Naive thymus-derived CD8-positive, alpha-beta T cell (primary cell): ENCODE measurements at places on chromosomes 2 and 18. TPM values are rescaled to one million over a fixed set of nuclear protein-coding genes. Genes with fewer than 3 reads are reported as not detected.

DNA sequence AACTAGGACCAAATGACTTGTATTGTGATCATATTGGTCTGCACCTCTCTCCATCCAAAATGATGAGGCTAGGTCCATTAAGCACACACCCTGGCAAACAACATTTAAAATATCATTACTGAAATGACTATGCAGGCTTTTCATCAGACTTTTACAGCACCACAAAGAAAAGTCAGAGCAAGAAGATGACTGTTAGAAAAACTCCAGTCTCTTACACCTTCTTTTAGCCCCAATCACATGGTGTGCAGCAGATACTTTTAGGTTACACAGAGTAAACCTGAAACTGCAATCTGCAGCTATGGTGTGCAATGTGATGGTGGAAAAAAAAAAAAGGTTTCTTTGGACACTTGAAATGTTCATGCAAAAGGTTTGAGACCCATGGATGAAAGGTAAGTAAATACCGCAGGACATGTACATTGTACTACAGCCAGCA is 5.4 kb upstream of the POLI start:
- no peak for DNase-seq

GRCh38 chr2:15657759-15658158 is 66.1 kb downstream of the DDX1 start:
- no peak for DNase-seq

DNA sequence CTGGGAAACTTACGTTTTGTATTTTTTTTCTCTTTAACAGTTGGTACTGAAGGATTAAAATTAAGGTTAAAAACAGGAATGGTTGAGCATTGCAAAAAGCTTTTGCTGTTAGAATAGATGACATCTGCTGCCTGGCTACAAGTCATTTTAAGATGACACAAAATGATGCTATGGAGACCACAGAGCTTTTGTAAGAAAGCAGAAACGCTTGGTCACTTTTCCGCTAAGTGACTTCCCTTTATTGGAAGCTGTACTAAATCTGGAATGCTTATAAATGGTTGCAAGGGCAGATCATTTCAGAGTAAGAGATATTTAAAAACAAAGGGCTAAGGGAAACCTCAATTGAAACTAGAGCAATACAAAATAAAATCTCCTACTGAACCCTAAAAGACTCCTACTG is 544.0 kb downstream of the STK39 start:
- no peak for DNase-seq

DNA sequence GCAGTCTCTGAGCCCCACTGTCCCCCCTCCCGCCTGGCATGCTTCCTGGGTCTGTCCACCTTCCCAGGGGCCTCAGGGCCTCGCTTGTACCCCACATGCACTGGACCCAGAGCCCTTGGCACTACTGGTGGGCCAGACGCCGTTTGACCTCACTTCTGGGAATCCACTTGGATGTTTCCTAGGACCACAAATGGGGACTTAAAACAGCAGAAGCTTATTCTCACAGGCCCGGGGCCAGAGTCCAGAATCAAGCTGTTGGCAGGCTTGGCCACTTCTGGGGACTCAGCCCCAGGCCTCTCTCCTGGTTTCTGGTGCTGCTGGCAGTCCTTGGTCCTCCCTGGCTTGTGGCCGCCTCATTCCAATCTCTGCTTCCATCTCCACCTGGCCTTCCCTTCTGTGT is 19.6 kb downstream of the ANO7 start:
- DNase-seq: no peak

DNA sequence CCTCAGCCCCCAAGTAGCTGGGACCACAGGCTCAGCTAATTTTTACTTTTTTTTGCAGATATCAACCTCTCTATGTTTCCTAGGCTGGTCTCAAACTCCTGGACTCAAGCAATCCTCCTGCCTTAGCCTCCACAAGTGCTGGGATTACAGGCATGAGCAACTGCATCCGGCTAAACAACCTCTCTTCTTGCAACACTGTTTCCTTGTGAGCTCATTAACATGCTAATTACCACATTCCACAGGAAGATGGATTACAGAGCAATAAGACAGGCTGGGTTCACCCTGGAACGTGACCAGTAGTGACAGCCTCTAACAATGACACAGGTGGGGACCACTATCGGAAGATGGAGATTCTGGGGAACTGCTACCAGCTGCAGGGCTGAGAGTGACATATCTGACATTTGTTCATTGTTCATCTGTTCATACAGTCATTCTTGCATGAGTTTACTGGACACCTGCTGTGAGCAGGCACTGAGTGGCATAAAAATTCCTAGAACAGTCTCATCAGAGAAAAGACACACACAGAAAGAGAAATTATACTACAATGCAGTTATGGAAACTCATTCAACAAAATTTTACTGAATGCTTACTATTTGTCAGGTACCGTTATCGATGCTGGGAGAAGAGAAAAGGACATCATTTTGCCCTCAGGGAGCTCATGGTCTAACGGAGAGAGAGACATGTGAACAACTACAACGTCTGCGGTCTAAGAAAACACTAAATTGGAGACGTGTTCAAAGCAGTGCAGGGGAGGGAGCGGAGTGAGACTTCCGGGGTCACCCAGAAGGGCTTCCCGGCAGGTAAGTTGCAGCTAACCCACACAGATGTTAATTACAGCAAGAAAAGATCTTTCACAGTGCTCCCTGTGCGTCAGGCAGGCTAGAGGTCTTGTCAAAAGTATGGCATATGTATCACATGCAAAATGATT is 37.6 kb downstream of the PROC start:
- no peak for DNase-seq

DNA sequence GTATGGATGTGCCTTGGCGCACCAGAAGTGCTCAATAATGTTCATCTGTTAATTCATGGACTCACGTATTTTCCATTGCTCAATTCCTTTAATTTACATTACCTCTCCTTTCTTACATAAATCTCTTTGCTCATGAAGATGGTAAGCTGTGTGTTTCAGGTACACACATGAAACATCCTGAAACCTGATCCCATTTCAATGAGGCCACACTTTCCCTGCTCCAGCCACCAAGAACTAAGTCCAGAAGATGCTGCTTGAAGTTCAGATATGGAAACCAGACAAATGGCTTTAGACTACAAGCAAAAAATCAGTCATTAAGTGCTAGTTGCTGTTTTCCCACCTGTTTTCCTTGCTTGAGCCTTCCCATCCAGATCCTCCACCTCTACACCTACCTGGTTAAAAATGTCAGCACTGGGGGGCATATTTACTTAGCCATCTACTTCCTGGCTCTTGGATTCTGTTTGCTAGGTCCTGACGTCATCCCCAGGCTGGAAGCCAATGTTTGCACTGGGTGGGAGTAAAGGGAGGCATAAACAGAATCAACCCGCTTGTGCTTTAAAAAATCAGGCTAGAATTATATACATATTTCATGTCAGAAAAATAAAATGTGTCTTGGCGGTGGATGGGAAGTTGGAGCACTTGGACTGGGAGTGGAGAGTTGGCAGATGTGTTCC is 309.7 kb downstream of the OSR1 start:
- DNase-seq: no peak

GRCh38 chr2:74894272-74894981 is 60.5 kb downstream of the HK2 start:
- no peak for DNase-seq

- no peak for DNase-seq
Measured at GRCh38 chr2:14634182-14634488, 1.6 kb downstream of the LRATD1 start.

- DNase-seq: no peak
Measured at GRCh38 chr2:4445821-4446220, 742.4 kb downstream of the DCDC2C start.

CYP20A1 gene
- 42.4 TPM for total RNA-seq

CRYGD gene
- not detected for total RNA-seq

GRB14 gene
- total RNA-seq: not detected

CXXC1 gene
- total RNA-seq: 159 TPM

ICOS gene
- 36.1 TPM for total RNA-seq

CROCC2 gene
- not detected for total RNA-seq
